ENCODE measurements at places on chromosomes 2 and 18.

DNA sequence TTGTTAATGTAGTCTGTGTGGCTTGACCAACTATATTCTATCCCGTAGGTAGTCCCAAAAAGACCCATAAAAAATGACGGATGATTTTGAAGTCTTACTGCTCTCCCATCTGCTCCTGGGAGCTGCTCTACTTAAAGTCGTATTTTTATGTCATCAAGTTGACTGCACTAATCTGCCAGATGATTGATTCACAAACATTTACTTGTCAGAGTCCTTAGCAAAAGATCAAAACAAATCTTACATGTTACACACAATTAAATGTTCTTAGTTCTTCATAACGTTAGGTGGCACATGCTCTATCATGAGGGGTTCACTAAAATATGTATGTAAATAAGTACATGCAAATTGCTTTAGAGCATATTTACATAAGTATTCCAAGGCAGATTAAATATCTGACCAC lies 498.3 kb upstream of the LRRTM4 start:
- no peak for DNase-seq

- DNase-seq, result no peak
Observed at GRCh38 chr2:29520001-29520400, 401.4 kb downstream of the ALK start.

GRCh38 chr18:24797981-24798380 lies 337.5 kb downstream of the HRH4 start:
- DNase-seq, result no peak

DNA sequence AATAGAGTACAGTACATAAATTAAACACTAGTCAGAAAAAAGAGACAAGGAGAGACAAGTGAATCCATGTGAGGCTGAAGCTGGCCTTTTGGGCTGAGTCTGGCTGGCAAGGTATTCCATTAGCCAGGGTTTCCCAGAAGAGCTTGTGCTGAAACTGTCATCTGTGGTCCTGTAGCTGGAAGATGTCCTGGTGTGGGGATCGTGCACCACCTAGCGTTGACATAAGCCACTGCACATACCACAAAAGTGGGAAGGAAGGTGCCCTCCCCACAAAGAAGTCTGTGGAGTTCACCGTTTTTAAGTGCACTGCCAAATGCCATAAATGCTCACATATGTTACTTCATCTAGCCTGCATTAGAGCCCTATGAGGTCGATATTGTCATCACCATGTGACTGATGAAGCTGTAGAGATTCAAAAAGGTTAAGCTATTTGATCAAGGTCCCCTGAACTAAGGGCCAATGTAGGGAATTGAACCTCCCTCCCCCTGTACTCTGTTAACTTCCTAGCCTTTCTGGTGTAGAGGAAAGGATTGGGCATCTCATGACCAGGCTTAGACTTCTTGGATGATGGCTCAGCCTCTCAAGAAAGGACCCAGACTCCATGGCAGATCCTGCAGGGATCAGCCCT lies 31.9 kb upstream of the GALNT14 start:
- peak; percentile 42 for DNase-seq

DNA sequence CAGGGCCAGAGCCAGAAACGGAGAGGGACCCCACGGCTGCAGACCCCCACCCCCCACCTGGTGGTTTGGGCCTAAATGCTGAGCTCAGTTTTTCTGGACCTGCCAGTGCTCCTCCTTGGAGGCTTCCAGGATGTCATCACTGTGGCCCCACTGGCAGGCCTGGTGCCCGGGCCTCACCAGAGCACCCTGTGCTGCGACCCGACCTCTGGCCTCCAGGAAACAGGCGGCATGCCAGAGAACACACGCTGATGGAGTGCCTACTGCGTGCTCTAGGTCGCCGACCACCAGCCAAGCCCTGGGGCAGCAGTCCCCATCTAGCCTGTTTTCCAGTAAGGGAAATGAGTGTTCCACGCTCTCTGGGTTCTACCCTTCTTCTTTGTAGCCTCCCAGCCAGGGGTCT lies 33.8 kb downstream of the HS6ST1 start:
- DNase-seq, result no peak
